ENCODE measurements at places on chromosomes 3 and 15.
A peak's percentile ranks its signal among the peaks of the same experiment; 100 is the strongest.

DNA sequence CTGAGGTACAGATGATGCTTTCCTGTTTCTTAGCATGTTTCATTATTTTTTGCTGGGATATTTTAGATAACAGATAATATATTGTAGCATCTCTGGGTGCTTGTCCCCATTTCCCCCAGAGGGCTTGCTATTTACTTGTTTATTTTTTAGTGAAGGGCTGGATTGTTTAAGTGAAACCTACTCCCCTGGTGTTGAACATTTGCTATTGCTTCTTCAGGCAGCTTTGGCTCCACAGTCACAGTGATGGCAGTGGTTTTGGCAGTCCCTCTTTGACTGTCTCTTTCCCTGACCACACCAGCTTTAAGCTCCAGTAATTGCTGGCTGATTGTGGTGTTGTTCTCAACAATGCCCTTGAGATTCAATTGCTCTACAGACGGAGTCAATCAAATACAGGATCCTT lies 128.9 kb downstream of the KLF13 start:
- H3K4me1 ChIP-seq: no peaks in the 10 kb centered on the region
- no peak overlapping the region for H3K4me3 ChIP-seq
- no peak for DNase-seq
- no peaks in the 10 kb centered on the region for H3K27me3 ChIP-seq

DNA sequence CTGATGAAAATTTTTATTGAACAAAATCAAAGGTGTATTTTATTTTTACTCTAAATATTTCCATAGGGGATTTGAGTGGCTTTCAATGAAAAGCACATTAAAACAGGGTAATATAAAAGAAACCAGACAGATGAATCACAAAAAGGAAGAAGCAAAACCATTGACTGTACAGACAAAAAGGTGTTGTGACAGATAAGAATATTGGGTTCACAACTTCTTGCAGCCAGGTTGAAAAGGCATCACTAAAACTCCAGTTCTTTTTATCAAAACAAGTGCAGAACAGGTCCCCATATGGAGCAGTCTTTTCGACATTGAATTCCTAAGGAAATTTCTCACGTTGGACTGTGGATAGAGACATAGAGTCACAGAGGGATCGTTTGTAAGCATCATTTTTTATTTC lies 53.8 kb downstream of the AGTR1 start:
- no peak overlapping the region for H3K4me3 ChIP-seq
- no peak for DNase-seq
- H3K27ac ChIP-seq: no peak overlapping the region
- no peaks in the 10 kb centered on the region for H3K36me3 ChIP-seq
- no peaks in the 10 kb centered on the region for H3K27me3 ChIP-seq

- H3K4me3 ChIP-seq: no peak overlapping the region
- H3K4me1 ChIP-seq: no peaks in the 10 kb centered on the region
- no peak for DNase-seq
Observed at GRCh38 chr15:36130641-36131310, 448.6 kb upstream of the CDIN1 start.

GRCh38 chr3:41961751-41962679 lies at the start of gene ULK4:
Gene ULK4, minus strand, starts transcription at chr3:41962103. Its CDS starts 7,344 bp downstream, at chr3:41954759.
- H3K27me3 ChIP-seq: no peaks in the 10 kb centered on the region
- H3K36me3 ChIP-seq: no peaks in the 10 kb centered on the region
- peak within 1 kb of the TSS; percentile 61 for H3K27ac ChIP-seq
- no peaks in the 10 kb centered on the region for H3K4me1 ChIP-seq
- peak within 1 kb of the TSS; percentile 77 for H3K4me3 ChIP-seq

- no peaks in the 10 kb centered on the region for H3K4me1 ChIP-seq
- peaks cover 40% of the 10 kb centered on the region for H3K36me3 ChIP-seq
- H3K27me3 ChIP-seq: no peaks in the 10 kb centered on the region
- H3K27ac ChIP-seq: no peak overlapping the region
Observed at GRCh38 chr15:49031804-49032203, 14.4 kb downstream of the SECISBP2L start.

GRCh38 chr15:73239564-73240215 lies 129.1 kb downstream of the HCN4 start:
- no peak overlapping the region for H3K27ac ChIP-seq
- no peak for DNase-seq
- H3K36me3 ChIP-seq: peaks cover 3% of the 10 kb centered on the region
- H3K4me1 ChIP-seq: no peaks in the 10 kb centered on the region
- no peaks in the 10 kb centered on the region for H3K27me3 ChIP-seq

- no peaks in the 10 kb centered on the region for H3K27me3 ChIP-seq
- no peak for DNase-seq
- H3K36me3 ChIP-seq: no peaks in the 10 kb centered on the region
- H3K27ac ChIP-seq: no peak overlapping the region
- H3K4me3 ChIP-seq: no peak overlapping the region
Observed at GRCh38 chr3:98099848-98100247, 12.9 kb downstream of the OR5AC2 start.

- no peaks in the 10 kb centered on the region for H3K27me3 ChIP-seq
- no peaks in the 10 kb centered on the region for H3K4me1 ChIP-seq
- no peak overlapping the region for H3K4me3 ChIP-seq
- DNase-seq: no peak
- no peaks in the 10 kb centered on the region for H3K36me3 ChIP-seq
- no peak overlapping the region for H3K27ac ChIP-seq
Observed at GRCh38 chr3:21154911-21155310, 596.1 kb downstream of the ZNF385D start.

- H3K36me3 ChIP-seq: no peaks in the 10 kb centered on the region
- no peak overlapping the region for H3K4me3 ChIP-seq
- no peak for DNase-seq
- H3K27ac ChIP-seq: no peak overlapping the region
- H3K27me3 ChIP-seq: no peaks in the 10 kb centered on the region
- no peaks in the 10 kb centered on the region for H3K4me1 ChIP-seq
Observed at GRCh38 chr3:19250959-19251610, 102.8 kb downstream of the KCNH8 start.

GRCh38 chr3:9266716-9267115 lies 17.3 kb upstream of the SRGAP3 start:
- H3K4me3 ChIP-seq: no peak overlapping the region
- DNase-seq: no peak
- no peaks in the 10 kb centered on the region for H3K27me3 ChIP-seq
- no peaks in the 10 kb centered on the region for H3K4me1 ChIP-seq

GRCh38 chr15:29731865-29732264 lies 90.4 kb downstream of the TJP1 start:
- H3K27me3 ChIP-seq: no peaks in the 10 kb centered on the region
- H3K27ac ChIP-seq: no peak overlapping the region
- no peak for DNase-seq
- H3K4me3 ChIP-seq: no peak overlapping the region
- H3K36me3 ChIP-seq: peaks cover 70% of the 10 kb centered on the region
- no peaks in the 10 kb centered on the region for H3K4me1 ChIP-seq

DNA sequence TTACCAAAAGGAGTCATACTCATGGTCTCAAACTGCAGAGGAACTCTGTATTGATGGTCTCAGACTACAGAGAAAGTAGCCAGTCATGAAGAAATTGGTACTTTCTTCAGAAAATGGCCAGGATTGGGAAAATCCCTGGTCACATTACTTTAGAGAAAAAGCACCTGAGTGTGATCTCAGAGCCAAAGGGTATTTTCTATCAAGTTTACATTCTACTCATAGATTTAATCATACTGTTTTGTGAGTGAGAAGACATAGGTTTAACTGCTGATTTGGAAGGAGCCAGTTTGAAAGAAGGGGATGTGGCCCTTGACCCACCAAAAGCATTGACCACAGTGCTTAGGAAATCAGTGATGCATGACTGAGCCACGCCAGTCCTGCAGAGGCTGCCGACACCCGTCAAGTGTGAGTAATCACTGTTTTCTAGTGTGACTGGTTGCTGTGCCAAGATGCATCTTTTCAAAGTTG lies 203.6 kb downstream of the AKAP13 start:
- H3K27me3 ChIP-seq: no peaks in the 10 kb centered on the region
- DNase-seq: peak; percentile 90
- H3K4me3 ChIP-seq: peak overlapping the region; percentile 41
- peak overlapping the region; percentile 94 for H3K27ac ChIP-seq
- no peaks in the 10 kb centered on the region for H3K4me1 ChIP-seq

DNA sequence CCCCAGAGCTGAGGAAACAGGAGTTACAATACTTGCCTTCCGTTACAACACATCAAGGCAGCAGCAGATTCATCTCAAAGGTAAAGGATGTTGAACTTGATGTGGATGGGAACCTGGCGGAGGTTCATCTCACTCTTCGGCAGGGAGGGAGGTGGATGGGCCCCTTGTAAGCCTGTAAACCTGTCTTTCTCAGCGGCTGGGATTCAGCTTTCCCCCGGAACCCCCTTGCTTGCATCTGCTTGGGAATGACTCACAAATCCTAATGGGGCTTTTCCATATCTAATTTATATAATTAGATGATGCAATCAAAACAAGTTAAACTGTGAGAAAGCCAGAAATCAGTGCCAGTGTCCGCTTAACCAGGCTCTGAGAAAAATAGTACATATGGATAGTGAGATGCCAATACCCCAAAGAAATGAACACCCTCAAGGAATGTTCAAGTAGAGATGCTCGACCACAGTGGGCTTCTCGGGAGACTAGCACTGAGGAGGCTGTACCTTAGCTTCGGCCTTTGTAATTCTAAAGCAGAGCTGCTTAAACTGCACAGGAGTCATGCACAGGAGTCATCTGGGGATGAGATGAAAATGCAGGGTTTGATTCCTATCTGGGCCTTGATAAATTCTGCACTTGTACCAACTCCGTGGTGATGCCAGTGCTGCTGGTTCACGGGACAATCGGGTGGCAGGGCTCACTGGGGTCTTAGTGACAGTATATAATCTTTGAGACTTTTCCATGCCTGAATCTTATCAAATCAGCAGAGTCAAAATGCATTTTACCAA lies 2.2 kb upstream of the FAM240A start:
- no peaks in the 10 kb centered on the region for H3K27me3 ChIP-seq
- H3K4me1 ChIP-seq: no peaks in the 10 kb centered on the region
- H3K4me3 ChIP-seq: no peak overlapping the region
- H3K27ac ChIP-seq: no peak overlapping the region
- H3K36me3 ChIP-seq: no peaks in the 10 kb centered on the region
- no peak for DNase-seq

DNA sequence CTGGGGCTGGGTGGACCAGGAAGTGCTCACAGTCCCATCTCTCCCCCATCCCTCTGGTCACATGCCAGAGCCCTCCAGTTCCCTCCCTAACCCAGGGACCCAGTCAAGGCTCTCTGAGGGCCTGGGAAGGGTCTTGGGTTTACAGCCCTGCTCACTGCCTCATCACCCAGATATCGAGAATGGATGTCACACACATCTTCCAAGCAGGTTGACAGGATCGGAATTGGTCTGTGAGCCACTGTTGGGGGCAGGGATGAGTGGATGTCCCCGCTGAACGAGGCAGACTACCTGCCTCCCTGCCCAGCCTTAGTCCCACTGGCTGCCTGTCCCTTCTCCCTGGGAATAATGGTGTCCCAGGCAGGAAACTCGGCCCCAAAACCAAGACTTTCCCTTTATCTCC lies 20.0 kb upstream of the GOLGA6C start:
- H3K27me3 ChIP-seq: no peaks in the 10 kb centered on the region
- no peaks in the 10 kb centered on the region for H3K36me3 ChIP-seq
- H3K4me3 ChIP-seq: no peak overlapping the region
- H3K27ac ChIP-seq: no peak overlapping the region

DNA sequence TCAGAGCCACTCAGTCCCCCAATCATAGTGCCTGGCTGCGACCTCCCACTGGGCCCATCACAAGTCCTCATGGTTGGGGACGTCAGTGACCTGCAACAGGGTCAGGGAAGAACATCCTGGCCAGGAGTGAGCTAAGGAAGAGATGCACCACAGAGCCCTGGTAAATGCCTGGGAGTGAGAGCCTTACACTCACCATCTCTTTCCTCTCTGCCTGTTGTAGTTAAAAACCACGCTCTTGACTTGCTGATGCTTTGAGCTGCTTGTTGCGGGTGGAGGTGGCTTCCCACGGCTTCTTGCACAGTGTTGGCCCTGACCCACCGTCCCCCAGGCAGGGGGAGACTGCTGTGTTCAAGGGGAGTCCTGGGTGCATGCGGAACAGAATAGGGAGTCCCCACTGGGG lies 91.1 kb upstream of the RGMA start:
- no peaks in the 10 kb centered on the region for H3K36me3 ChIP-seq
- H3K27ac ChIP-seq: no peak overlapping the region
- DNase-seq: no peak
- no peaks in the 10 kb centered on the region for H3K27me3 ChIP-seq

DNA sequence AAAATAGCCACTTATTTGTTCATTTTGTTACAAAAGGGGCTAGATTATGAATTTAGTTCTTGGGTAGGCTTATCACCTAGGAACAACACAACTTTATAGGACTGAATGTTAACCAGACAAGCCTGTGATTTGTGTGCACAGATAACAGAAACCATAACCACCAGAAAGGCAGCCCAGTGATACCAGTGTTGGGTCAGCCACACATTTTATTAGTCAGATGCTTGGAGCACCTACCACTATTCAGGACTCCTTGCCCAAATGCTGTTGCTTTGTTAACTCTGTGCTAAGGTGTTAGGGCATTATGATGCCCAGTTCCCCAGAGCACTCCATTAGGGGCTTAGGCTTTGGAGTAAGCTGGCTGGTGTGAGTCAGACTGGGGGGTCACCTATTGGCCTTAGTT lies 22.5 kb downstream of the PLCL2 start:
- DNase-seq: no peak
- H3K36me3 ChIP-seq: no peaks in the 10 kb centered on the region
- H3K4me1 ChIP-seq: no peaks in the 10 kb centered on the region
- H3K27ac ChIP-seq: peak overlapping the region; percentile 60
- H3K4me3 ChIP-seq: no peak overlapping the region

DNA sequence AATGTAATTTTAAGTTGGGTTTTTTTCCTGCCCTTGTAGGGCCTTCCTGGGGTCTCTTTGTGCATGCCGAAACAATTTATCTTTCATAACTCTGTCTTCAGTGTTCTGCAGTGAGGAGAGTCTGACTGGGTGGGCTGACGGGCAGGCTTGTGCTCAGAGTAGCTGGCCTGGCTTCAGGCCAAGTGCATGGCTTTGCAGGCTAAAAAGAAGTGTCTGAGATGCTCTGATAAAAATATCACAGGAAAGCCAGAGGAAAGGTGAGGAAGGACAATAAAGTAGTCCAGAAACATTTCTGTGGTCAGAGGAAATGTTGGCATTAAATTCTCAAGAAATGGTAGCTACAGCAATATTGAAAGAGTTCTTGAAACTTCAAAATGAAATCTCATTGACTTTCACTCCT lies 25.5 kb downstream of the ST3GAL6 start:
- no peaks in the 10 kb centered on the region for H3K36me3 ChIP-seq
- no peaks in the 10 kb centered on the region for H3K27me3 ChIP-seq
- H3K4me1 ChIP-seq: peaks cover 40% of the 10 kb centered on the region

DNA sequence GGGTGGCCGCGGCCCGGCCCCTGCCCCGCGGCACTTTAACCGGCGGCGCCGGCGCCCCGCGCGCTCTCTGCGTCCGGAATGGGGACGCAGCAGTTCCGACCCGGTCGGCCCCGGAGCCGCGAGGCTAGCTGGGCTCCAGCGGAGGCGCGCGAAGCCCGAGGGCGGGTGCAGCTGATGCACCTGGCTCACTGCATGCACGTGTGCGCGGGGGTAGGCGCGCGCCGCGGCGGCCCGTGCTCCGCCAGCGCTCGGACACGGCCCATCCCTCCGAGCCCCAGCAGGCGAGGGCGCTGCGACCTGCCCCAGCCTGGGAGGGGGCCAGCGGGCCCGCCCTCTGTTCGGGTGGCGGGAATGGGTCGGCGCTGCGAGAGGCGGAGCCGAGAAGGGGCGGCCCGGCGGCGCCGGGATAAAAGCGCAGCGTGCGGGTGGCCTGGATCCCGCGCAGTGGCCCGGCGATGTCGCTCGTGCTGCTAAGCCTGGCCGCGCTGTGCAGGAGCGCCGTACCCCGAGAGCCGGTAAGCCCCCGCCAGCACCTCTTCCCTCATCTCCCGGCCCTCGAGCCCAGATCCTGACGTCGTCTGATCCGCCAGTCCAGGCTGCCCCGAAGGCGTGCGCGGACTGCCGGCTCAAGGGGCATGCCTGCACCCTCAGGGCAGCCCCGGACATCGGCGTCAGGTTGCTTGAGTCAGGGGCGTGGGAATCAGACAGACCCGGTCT lies at the start of the genes CHDH and IL17RB:
Gene CHDH (minus strand): TSS at position 286 of the 717 bp plus-strand sequence. CDS start 22,411 bp downstream, outside the sequence.
Gene IL17RB (plus strand): TSS at position 435 of the 717 bp plus-strand sequence. CDS start 21 bp downstream, at position 456.
- H3K36me3 ChIP-seq: no peaks in the 10 kb centered on the region
- DNase-seq: no peak
- peak within 1 kb of the TSS; percentile 55 for H3K4me3 ChIP-seq
- peaks cover 29% of the 10 kb centered on the region for H3K4me1 ChIP-seq
- no peaks in the 10 kb centered on the region for H3K27me3 ChIP-seq

Data from right atrium auricular region (tissue), 2 donors.